ENCODE measurements at places on chromosomes 12 and 14.

- DNase-seq = no peak
These were observed 15.6 kb downstream of the OTUB2 start for GRCh38 chr14:94041551-94042346.

- no peak for DNase-seq
These were observed 75.2 kb downstream of the NTS start for GRCh38 chr12:85949253-85949652.

- peak; percentile 42 for DNase-seq
These were observed 42.1 kb downstream of the MAP1LC3B2 start for GRCh38 chr12:116600959-116601918.

- DNase-seq = no peak
These were observed 102.7 kb downstream of the GPR135 start for GRCh38 chr14:59362513-59362912.

DNA sequence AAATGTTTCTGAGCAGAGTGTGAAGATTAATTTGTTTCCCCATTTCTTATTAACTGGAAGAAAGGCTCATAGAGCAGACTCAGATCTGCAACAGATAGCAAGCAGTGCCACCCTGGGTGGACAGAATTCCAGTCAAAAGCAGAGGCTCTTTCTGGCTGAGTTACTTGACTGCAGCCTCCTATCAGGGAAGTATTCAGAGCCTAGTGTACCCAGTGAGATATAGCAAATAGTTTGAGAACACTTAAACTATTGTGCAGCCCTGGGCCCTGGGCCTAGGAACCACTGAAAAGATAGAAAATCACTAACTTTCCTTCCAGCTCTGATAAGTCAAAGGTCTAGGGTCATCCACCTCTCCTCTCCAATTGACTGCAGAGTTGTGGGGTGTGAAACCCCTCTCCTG lies 11.2 kb upstream of the AQP2 start:
- DNase-seq = no peak
